Dermis microvascular lymphatic vessel endothelial cell (primary cell): ENCODE measurements at places on chromosomes 6 and 20. TPM values are rescaled to one million over a fixed set of nuclear protein-coding genes. Genes with fewer than 3 reads are reported as not detected.

- DNase-seq: no peak
Measured at GRCh38 chr6:148328876-148329555, 13.6 kb upstream of the SASH1 start.

DNA sequence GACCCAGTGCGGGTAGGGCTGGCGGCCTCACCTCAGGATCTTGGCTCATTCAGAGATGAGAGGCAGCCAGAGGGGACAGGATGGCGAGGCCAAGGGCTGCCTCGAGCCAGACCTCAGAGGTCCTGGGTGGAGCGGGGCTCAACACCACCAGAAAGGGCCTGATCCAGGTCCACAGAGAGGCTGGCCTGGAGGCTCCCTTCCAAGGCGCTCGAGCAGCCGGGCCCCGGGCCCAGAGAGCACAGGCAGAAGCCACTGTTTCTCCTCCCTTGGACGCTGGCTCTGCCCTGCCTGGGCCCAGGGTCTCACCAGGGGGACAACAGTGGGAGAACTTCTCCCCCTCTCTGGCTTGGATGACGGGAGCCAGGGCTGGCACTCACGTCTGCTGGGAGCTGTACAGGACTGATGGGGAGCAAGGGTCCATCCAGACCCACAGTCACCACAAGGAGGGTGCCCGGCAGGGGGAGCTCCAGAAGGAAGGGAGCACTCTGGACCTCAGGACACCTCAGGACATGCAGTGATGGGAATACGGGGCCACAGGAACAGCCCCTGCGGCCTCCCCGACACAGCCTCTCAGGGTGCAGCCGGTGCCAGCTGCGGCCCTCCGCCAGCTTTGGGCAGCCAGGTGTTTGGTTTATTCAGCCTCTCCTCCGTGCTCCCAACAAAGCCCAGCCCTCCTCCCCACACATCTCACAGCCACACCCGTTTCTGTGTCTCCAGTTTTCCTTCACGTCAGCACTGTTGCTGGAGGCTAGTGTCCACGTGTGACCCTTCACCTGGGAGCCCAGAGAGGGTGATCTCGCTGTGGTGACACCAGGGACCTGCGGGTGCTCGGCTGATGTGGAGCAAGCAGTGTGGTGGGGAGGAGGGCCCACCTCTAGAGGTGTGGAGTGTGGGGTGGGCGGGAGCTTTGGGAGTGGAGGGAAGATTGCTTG, 8.7 kb downstream of the RPS21 start:
- no peak for DNase-seq

- no peak for DNase-seq
Measured at GRCh38 chr6:148239215-148239614, 103.4 kb upstream of the SASH1 start.

The DEFB124 gene
- total RNA-seq: not detected in 2 replicates

The RSPH4A gene
- 0.51 and 0.89 TPM in 2 replicates for total RNA-seq

- no peak for DNase-seq
Measured at GRCh38 chr20:409697-410559, 1.8 kb downstream of the RBCK1 start.

The BNIP5 gene
- total RNA-seq: not detected in 2 replicates

The SLC22A2 gene
- total RNA-seq: not detected in 2 replicates

DNA sequence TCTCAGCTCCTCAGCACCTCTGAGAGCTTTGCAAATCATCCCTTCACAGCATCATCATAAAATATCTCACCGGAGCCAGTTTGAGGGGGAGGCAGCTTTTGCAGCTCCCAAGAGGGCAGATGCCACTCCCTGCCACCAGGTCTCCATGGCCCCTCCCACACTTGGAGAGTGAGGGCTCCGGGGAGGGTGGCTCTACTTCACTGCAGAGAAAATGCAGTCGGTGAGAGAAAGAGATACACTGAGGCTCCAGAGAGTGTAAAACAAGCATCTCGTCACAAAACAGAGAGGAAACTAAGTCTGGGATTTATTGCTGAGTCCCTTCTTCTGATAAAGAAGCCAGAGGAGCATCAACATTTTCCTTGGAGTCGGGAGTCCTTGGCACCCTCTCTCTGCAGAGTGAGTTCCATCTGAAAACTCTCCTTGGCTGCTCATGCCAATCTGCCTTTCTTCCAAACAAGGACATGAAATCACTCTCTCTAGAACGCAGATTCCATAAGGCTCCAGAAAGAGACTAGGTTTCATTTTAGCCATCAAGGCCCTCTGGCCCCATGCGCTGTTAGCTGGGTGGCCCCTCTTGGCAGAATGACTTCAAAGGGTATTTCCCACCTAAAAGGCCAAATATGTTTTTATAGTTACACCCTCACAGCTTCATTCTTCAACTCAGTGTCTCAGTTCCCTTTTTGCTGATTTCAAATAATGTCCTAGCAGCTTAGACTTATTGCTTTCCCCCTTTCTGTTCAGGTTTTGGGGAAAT, 70.6 kb upstream of the F13A1 start:
- DNase-seq: no peak

- DNase-seq: no peak
Measured at GRCh38 chr6:45630801-45631200, 253.1 kb upstream of the SUPT3H start.

DNA sequence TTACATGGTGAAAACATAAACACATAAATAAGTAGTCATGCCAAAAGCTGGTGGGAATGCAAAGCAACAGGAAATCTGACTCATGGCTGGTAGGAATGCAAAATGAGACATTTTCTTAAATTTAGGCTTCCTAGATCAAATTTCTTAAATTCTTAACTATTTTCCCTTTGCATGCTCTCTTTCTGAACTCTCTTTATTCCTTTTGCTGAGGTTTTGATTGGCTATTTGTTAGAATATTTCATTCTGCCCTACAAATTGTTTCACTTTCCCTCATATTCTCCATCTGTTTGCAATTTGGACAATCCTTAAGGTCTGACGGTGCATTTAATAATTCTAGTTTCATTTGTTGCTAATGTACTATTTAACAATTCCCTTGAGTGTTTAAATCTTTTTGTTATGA, 437.5 kb upstream of the RGS17 start:
- DNase-seq: peak; percentile 45

GRCh38 chr6:160387916-160388643, 39.9 kb downstream of the SLC22A3 start:
- no peak for DNase-seq

The MUC22 gene
- not detected in 2 replicates for total RNA-seq

DNA sequence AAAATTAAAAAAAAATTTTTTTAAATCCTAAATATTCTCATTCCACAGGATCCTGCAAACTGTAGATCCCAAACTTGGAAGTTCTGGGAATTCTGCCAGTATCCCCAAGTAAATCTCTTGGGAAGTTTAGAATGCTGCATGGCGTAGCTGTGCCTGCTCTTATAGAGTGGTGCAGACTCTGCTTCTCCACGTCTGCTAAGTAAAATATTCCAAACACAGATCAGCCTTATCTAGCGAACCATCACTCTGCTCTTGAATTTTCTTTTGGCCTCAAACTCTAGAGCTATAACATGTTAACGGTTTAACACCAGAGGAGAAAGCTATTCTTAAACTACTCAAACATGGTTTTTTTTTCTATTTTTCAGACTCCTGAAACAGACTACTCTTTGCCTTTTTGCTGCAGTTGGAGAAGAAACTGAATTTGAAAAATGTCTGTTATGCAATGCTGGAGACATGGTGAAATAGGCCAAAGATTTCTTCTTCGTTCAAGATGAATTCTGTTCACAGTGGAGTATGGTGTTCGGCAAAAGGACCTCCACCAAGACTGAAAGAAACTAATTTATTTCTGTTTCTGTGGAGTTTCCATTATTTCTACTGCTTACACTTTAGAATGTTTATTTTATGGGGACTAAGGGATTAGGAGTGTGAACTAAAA, 138.5 kb upstream of the AKAP12 start:
- DNase-seq: no peak

DNA sequence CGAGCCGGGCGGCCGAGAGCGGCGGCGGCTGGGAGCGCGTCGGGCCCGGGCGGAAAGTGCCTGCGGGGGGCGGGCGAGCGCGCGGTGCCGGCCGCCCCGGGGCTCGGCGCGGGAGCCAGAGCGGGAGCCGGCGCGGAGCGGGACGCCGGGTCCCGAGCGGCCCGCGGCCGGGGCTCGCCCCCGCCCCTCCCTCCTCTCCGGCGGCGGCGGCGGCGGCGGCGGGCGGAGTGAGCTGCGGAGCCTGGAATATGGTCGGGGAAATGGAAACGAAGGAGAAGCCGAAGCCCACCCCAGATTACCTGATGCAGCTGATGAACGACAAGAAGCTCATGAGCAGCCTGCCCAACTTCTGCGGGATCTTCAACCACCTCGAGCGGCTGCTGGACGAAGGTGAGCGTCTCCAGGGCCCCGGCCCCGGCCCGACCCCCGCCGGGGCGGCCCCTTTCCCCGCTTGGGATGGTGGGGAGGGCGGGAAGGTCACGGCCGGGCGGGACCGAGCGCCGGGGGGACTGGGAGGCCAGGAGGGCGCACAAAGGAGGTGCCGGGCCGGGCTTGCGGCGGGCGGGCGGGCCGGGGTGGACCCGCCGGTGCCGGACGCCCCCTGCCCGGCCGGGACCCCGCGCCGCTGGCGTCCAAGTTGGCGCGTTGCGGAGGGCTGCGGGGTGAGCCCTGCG, 565 bp downstream of the QKI start:
- no peak for DNase-seq

The ROS1 gene
- not detected in 2 replicates for total RNA-seq

DNA sequence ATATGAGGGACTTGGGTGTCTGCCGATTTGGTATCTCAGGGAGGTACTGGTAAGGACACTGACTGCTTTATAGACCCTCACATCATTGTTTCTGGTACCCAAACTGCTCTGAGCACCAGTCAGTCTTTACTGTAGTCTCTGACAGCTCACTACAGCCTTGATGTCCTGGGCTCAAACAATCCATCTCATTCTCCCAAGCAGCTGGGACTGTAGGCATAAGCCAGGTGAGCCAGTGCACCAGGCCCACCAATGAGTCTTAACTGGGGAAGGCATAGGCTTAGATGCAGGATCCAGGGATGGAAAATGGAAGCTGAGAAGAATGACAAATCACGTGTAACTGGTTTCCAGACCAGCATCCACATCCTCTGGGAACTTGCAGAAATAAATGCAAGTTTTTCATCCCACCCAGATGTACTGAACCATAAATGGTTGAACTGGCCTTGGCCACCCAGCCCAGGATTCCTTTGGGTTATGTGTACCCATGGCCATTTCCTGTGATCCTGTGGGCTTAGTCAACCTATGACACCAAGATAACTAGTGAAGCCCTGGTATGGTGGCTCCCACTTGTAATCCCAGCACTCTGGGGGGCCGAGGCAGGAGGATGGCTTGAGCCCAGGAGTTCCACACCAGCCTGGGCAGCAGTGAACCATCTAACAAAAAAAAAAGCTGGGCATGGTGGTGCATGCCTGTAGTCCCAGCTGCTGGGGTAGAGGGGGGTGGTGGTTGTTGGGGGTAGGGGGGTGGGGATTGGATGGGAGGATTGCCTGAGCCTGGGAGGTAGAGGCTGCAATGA, 5.8 kb downstream of the TUBB start:
- DNase-seq: peak; percentile 25

The MLN gene
- total RNA-seq: not detected in 2 replicates

The TUBB2B gene
- 3.6 and 4.6 TPM in 2 replicates for total RNA-seq

DNA sequence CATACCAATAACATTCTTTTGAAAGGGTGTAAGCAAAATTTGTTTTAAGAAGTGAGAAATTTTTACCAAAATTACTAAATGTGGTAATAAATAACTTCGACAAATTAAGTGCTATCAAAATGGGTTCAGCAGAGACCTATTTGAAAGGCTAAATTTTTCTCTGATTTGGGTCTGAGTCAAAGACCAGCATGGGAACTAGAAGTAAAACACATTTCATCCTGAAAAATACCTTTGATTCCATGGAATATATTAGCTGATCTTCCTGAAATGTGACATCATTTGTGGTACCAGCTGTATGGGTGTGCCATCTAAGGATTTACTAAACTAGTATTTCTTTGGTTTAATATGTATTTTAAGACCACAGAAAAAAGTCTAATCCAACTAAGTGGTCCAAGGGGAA, 63.6 kb downstream of the BLOC1S5 start:
- peak; percentile 85 for DNase-seq

The SNAP25 gene
- under 0.01 TPM in 1 of 2 replicates, not detected in the other for total RNA-seq

GRCh38 chr6:139313784-139314545, 22.2 kb upstream of the TXLNB start:
- no peak for DNase-seq

The RTEL1 gene
- total RNA-seq: 6.0 and 6.1 TPM in 2 replicates

GRCh38 chr6:24251339-24251738, 106.5 kb downstream of the DCDC2 start:
- no peak for DNase-seq

DNA sequence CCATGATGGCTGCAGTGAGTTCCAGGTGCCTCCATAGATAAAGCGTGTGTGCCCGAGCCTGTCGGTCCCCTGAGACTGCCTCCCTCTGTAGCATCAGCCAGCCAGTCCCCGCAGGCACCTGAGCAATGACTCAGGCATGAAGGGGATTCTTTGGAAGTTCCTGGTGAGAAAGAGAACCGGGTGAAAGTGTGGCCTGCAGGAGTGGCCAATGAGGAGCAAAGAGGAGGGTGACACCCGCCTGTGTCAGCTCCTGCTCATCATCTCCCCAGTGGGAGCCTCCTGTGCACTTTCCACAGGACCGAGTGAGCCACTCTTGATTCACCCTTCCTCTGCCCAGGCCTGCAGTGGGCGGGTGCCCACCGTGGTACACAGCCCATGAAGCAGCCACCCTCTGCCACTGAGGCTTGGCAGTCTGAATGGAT, 71.2 kb upstream of the PTPN1 start:
- DNase-seq: peak; percentile 33

The SNX21 gene
- total RNA-seq: 11.7 and 13.4 TPM in 2 replicates

The REPS1 gene
- total RNA-seq: 18.6 and 23.4 TPM in 2 replicates

DNA sequence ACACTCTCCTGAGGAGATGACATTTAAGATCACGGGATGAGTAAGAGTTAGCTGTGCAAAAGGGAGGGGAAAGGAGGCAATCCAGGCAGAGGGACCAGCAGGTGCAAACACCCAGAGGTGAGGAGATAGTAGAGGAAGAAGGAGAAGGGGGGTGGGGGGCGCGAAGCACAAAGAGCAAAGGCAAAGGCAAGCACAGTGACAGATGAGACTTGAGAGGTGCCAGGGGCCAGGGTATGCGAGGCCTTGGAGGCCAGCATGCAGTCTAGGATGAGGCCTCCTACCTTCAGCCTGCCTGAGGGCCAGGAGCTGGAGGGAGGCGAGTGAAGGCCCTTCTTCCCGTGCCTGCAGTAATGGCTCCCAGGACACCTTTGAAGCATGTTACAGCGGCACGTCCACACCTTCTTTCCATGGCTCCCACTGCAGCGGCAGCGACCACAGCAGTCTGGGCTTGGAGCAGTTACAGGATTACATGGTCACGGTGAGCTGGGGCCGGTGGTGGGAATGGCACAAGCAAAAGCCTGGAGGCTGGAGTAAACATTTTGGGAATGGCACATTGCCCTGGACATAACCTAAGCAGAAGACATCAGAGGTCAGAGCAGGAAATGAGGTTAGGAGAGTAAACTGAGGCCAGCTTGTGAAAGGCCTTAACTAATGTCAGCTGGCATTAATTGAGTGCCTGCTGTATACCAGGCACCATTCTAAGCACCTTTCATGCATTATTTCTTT, 18.6 kb downstream of the CCM2L start:
- no peak for DNase-seq

The GGTLC1 gene
- not detected in 2 replicates for total RNA-seq
